ENCODE measurements at places on chromosomes 4 and X.

GRCh38 chr4:76745240-76745639 lies 152.7 kb downstream of the SOWAHB start:
- no peak for DNase-seq

DNA sequence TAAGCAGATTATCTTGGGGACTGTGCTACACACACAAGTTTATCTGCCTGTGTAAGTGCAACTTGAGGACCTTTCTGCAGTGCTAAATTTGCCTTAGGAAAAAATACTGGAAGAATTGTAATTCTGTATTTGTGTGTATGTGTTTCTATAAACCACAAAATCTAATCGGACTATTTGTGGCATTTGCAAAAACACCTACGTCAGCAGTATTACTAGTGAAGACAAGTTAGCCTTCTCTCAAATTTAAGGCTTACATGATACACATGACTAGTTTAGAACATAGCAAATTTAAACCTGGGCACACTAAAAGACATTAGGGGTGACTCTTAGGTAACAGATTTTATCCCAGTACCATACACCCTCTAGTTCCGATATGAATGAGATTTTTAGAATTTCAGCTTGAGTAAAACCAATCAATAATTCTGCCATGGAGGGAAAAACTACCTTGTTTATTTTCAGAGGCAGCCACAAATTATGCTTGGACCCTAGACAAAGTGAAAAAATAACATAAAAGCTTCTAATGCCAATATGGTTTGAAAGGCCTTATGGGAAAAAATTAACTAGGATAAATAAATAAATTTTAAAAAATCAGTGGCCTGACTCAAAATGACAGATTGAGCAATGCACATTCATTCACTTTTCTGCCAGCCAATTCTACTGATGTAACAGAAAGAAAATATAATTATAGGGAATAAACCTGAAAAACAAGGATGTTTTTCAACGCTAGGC lies 176.4 kb downstream of the SNCA start:
- DNase-seq = no peak

- DNase-seq = no peak
Observed at GRCh38 chr4:98166025-98166730, 22.9 kb upstream of the STPG2 start.

DNA sequence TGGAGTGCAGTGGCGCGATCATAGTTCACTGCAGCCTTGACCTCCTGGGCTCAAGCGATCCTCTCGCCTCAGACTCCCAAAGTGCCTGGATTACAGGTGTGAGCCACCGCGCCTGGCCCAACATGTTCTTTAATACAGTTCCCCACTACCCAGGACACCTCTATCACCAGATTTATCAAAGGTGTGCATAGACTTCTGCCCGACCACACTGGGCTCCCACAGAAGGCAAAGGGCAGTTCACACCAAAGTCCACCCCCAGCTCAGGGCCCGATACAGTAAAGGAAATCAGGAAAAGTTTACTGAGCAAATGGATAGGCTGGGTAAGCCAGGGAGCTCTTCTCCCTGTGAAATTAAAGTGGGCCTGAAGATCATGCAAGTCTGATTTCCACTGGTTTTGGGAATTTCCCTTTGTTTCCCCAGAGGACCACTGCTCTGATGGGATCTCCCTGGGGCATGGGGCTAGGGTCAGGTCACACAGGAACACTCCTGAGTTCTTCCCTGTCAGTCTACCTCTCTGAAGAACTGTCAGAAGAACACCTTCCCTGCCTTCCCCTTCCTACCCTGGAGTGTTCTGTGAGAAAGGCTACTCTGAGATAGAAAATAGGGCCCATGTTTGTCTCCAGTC lies 17.7 kb upstream of the PIM2 start:
- DNase-seq = no peak

DNA sequence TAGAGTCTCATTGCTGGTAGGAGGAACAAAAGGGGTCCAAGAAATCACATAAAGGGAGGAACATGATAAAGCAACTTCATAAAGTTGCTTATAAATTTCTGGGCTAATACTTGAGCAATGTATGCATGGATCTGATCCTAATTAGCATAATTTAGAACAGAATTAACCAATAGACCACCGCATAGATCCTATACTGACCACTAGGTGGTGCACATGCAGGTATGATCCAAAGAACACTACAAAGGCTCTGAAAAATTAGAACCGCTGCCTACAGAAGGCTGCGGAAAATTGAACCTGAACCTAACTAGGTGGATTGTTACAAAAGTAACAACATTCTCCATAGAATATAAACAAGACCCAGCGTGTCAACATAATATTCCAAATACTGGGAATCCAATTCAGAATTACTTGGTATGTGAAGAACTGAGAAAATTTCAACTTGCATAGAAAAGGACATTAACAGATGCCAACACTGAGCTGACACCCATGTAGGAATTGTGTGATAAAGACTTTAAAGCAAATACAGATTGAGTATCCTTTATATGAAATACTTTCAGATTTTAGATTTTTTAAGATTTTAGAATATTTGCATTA lies 23.3 kb downstream of the BRCC3 start:
- DNase-seq = no peak

DNA sequence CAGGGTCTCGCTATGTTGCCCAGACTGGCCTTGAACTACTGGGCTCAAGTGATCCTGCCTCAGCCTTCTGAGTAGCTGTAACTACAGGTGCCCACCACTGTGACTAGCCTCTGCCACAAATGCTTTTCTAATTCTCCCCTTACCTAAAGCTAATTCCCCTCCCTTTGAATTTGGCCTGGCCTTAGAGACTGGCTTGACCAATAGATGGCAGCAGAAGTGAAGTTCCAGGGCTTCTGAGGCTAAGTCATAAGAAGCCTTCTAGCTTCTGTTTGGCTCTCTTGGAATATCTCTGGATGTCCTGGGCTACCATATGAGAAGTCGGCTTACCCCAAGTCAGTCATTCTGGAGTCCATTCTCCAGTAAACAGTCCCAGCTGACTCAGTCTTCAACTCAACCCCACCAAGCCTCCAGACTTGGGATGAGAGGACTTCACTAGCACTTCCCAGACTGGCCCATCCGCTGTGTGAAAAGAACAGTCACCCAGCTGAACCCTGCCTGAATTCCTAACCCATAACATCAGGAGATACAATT lies 61.0 kb downstream of the HPRT1 start:
- no peak for DNase-seq

DNA sequence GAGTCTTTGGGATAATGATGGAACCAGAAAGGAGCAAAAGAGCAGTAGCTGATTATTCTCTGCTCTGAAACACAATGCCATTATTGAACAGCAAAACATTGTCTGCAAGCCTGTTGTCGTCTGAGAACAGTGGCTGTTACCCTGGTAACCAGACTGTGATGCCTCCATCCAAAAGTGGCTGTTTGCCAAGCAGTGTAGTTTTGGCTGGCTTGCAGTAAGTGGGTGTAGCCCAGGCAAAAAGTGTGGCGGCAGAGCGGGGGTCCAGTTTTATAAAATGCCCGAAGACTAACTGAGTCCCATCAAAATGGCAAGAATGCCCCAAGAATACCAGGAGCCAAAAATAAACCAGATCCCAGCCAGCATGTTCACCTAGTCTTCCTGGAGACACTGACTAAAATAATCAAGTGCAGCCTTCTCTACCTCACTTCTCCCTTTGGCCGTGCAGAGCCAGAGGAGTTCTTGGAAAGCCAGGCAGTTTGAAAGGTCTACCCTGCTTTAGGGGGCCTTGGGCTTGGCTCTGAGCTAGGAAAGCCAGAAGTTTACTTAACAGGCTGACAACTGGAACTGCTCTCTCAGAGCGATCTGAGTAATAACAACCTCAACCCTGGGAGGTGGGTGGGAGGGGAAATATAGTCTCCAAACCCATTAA lies 2.6 kb downstream of the PLP1 start:
- no peak for DNase-seq

DNA sequence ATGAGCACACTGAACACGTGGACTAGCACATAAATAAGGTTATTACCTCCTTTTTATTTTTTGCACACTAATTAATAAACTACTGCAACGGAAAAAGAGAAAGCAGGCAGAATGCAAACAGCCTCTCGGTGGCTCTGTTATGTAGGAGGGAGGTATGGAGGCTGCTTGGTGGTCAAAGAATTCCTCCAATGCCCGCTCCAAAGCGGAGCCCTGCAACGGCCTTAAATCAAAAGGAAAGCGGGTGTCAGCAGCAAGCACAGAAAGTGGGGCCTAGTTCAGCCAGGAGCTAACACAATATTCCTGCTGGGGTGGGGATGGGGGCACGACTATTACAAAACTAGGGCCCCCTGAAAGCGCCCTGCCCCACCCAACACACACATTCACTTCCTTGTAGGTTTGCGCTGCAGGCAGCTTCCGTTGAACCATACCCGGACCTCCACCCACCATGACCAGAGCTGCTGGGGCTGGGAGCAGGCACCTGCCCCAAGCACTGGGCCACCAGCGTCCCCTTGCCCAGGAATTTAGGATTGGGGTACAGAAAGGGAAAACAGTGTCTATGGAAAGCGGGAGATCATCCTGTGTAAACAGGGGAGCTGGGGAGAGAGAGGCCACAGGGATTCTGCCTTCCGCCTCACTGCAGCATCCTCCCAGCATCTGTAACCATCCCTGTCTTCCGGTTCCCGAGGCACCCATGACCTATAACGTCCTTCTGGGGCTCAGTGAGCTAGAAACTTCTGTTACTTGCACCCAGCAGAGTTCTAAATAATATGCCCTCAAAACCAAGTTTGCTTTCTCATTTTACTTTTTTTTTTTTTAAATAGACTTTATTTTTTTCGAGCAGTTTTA lies 57.1 kb upstream of the DDX3X start:
- no peak for DNase-seq

- no peak for DNase-seq
Observed at GRCh38 chr4:141375855-141376254, 155.2 kb downstream of the ZNF330 start.

- no peak for DNase-seq
Observed at GRCh38 chr4:110636680-110637407, 14.0 kb upstream of the PITX2 start.

DNA sequence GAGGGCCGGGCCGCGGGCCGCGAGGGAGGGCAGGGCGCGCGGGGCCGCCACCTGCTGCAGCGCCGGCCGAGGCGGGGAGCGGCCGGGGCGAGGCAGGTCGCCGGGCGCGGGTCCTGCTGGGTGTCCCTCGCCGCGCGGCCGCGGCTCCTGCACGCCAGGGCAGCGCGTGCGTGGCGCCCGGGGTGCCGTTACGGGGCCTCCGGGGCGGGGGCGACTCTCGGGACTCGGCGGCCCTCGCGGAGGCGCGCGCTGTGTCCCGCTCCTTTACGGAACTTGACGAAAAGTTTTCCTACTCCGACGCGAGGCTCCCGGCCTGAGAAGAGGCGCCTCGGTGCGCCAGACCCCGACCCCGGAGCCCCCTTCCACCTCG lies 329 bp downstream of the TBC1D14 start:
- no peak for DNase-seq

DNA sequence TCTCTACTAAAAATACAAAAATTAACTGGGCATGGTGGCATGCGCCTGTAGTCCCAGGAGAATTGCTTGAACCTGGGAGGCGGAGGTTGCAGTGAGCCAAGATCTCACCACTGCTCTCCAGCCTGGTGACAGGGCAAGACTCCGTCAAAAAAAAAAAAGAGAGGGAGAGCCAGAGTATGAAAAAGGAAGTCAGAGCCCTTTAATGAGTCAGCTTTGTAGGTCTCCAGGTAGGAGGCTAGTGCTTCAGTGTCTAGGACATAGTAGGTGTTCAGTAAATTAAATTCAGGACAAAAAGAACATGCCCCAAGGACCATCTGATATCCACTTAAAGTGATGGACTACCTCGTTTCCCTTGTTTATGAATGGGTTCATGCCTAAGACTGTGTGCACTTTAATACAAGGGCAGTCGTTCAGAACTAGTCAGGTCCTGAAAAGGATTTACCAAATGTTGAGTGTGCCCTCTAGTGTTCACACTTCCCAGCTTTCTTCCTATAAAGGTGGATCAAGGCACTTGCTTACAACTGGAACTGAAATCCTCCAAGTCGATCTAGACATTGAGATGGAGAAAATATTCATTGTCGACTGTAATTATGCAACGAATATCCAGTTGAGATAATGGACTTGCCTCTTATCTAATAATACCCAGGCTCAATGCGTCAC lies 29.0 kb downstream of the F9 start:
- DNase-seq = no peak

DNA sequence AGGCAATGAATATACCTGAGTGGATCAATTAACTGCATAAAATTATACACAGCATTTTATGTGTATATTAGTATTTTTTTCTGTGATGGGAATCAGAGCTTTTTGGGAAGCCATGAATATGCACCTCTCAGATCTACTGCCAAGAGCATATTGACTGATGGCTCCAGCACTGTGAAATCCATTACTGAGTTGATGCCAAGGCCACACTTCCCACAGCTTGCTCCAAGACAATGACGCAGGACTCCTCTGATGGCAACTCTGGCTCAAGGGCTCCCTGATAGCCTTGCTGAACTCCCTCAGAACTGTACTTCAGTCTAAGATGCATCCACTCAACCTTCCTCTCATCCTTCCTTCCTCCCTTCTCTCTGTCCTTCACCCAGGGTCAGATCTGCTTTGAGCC lies 82.7 kb downstream of the OTC start:
- DNase-seq = no peak

GRCh38 chrX:111365770-111366325 lies 46.1 kb downstream of the DCX start:
- DNase-seq = no peak

GRCh38 chrX:148681605-148682004 lies 181.2 kb downstream of the AFF2 start:
- no peak for DNase-seq

DNA sequence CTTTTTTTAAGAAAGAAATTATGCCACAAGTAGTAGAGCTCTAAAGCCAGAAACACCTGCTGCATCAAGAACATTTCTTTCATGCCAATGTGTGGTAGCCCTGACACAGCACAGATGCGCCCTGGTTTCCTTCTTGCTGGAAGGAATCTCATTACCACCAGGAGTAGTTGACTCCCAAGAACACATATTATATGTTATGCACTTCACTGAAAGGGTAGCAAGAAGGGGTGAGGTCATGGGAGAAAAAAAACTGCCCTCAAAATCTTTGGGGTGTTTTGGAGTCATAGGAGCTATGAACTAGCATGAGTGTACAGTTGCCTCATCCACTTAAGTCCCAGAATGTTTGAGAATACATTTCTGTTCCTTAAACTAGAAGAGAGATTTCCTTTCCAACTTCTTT lies 185.8 kb upstream of the C1QTNF7 start:
- no peak for DNase-seq

All from SK-N-MC (cell line).